A549 treated with Mapracorat at 1 μM for 4 hours (cell line): ENCODE measurements at places on chromosomes 16 and 17. TPM values are rescaled to one million over a fixed set of nuclear protein-coding genes. Genes with fewer than 3 reads are reported as not detected.

The CDK5R1 gene
- 4.6 to 6.3 TPM (median 5.8 TPM) in 5 replicates for total RNA-seq

The CCDC154 gene
- total RNA-seq, result 0.20 to 0.81 TPM (median 0.32 TPM) in 5 replicates

The ARSG gene
- total RNA-seq, result 1.3 to 1.9 TPM (median 1.5 TPM) in 5 replicates

The KDM8 gene
- 1.8 to 2.9 TPM (median 2.5 TPM) in 5 replicates for total RNA-seq

The CLDN9 gene
- 0.30 to 0.42 TPM (median 0.37 TPM) in 5 replicates for total RNA-seq

The FBXW10 gene
- 0.61 to 1.7 TPM (median 1.0 TPM) in 5 replicates for total RNA-seq

The KRTAP4-6 gene
- not detected in 5 replicates for total RNA-seq

The CD300A gene
- total RNA-seq, result 0.22 TPM in 1 of 5 replicates, not detected in the others

The GAST gene
- 0.44 to 0.49 TPM in 2 of 5 replicates, not detected in the others for total RNA-seq

The OTOA gene
- total RNA-seq, result 0.08 to 0.13 TPM (median 0.10 TPM) in 4 of 5 replicates, not detected in the other

The LITAF gene
- total RNA-seq, result 174 to 200 TPM (median 182 TPM) in 5 replicates

The PRSS27 gene
- total RNA-seq, result 1.2 to 1.9 TPM (median 1.3 TPM) in 5 replicates

The MILR1 gene
- 1.3 to 2.2 TPM (median 1.7 TPM) in 5 replicates for total RNA-seq

The MT1F gene
- 17.4 to 29.3 TPM (median 19.9 TPM) in 5 replicates for total RNA-seq

The SPATA32 gene
- 0.07 to 0.24 TPM (median 0.19 TPM) in 5 replicates for total RNA-seq

The OSGIN1 gene
- total RNA-seq, result 17.1 to 33.8 TPM (median 18.6 TPM) in 5 replicates

The CACNB1 gene
- 4.8 to 6.9 TPM (median 6.2 TPM) in 5 replicates for total RNA-seq

The PLLP gene
- total RNA-seq, result 1.1 to 1.8 TPM (median 1.6 TPM) in 5 replicates

The TP53TG3F gene
- total RNA-seq, result 0.12 to 0.18 TPM (median 0.15 TPM) in 3 of 5 replicates, not detected in the others

The HOXB9 gene
- 6.9 to 8.0 TPM (median 7.6 TPM) in 5 replicates for total RNA-seq

The ABI3 gene
- total RNA-seq, result not detected in 5 replicates

The MRPS7 gene
- 146 to 184 TPM (median 176 TPM) in 5 replicates for total RNA-seq

The SMIM22 gene
- not detected in 5 replicates for total RNA-seq

The TNFRSF13B gene
- not detected in 5 replicates for total RNA-seq

The PLK1 gene
- total RNA-seq, result 153 to 166 TPM (median 160 TPM) in 5 replicates

The IL17C gene
- 0.13 TPM in 1 of 5 replicates, not detected in the others for total RNA-seq

The IRX5 gene
- 1.6 to 2.3 TPM (median 2.0 TPM) in 5 replicates for total RNA-seq

The CACNG1 gene
- total RNA-seq, result not detected in 5 replicates

The CDH3 gene
- 0.16 to 0.41 TPM (median 0.24 TPM) in 5 replicates for total RNA-seq

The SSTR5 gene
- 0.28 to 0.72 TPM (median 0.35 TPM) in 5 replicates for total RNA-seq

The JPT2 gene
- 167 to 196 TPM (median 178 TPM) in 5 replicates for total RNA-seq

The MT2A gene
- 1,681 to 2,830 TPM (median 2,314 TPM) in 5 replicates for total RNA-seq

The HS3ST3A1 gene
- total RNA-seq, result 0.32 TPM in 1 of 5 replicates, not detected in the others

The PKMYT1 gene
- 59.8 to 103 TPM (median 91.1 TPM) in 5 replicates for total RNA-seq

The MEFV gene
- 0.12 TPM in 1 of 5 replicates, not detected in the others for total RNA-seq

The MYADML2 gene
- not detected in 5 replicates for total RNA-seq

The ATF7IP2 gene
- 10.2 to 11.4 TPM (median 10.5 TPM) in 5 replicates for total RNA-seq

The ABCA6 gene
- total RNA-seq, result not detected in 5 replicates

The MYH2 gene
- not detected in 5 replicates for total RNA-seq

The TVP23C gene
- total RNA-seq, result 6.9 to 12.6 TPM (median 8.1 TPM) in 5 replicates

The GPATCH8 gene
- total RNA-seq, result 16.8 to 24.3 TPM (median 21.6 TPM) in 5 replicates

The SYT17 gene
- total RNA-seq, result 9.7 to 13.1 TPM (median 11.0 TPM) in 5 replicates

The OR3A2 gene
- not detected in 5 replicates for total RNA-seq

The CLDN7 gene
- 1.5 to 3.0 TPM (median 2.0 TPM) in 5 replicates for total RNA-seq

The CACNG3 gene
- not detected in 5 replicates for total RNA-seq

The AOC3 gene
- total RNA-seq, result 1.1 to 2.0 TPM (median 1.4 TPM) in 5 replicates

The QRICH2 gene
- total RNA-seq, result 0.45 to 1.5 TPM (median 1.2 TPM) in 5 replicates

The TBX2 gene
- total RNA-seq, result 3.7 to 6.9 TPM (median 6.5 TPM) in 5 replicates
